ENCODE measurements at places on chromosomes 12 and 14.

DNA sequence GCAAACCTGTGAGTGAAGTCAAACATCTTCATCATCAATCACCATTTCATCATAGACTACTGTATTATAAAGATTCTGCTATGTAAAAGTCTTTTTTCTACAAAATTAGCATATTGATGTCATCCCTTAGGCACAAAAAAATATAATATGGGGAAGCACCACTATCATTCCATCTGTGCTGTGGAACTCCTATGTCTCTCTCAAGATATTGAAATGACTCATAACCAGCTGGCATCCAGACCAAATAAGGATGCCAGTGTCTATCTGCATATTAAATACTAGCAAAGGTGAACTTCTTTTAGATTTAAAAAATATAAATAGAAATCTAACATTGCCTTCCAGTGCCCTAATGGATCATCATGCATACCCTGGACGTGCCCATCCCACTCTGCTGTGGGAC, 17.9 kb upstream of the DCAF5 start:
- no peak for DNase-seq

DNA sequence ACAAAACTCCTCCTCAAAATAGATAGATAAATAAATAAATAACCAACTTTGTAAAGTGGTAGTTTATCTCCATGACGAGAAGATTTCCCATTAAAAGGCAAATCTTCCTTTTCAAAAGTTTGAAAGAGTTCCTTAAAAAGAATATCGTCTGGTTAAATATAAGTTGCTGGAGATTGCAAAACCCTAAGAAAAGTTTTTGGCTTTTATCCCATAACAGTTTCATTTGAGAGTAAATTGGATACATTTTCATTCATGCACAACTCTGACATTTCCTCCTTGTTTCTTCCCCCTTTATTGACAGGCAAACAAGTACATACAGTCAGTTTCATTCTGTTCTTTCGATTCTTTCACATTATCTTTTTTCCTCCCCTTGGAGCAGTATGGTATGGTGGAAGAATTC, 45.4 kb upstream of the BTG1 start:
- no peak for DNase-seq

DNA sequence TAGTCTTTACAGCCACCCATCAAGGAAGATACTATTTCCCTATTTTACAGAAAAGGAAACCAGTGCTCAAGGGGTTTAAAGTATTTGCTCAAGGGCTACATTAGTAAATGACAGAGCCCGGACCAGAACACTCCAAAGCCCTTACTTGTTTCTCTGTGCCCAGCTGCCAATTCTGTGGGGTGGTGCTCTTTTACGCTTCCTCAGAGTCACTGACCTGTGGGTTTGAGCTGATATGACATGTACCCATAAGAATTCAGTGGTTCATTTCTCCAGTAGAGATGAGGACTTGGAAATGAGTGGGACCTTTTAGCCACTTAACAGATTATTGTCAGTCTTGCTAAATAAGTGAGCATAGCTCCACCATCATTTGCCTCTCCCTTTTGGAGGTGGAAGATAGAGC, 37.4 kb upstream of the NKX2-8 start:
- DNase-seq: no peak

DNA sequence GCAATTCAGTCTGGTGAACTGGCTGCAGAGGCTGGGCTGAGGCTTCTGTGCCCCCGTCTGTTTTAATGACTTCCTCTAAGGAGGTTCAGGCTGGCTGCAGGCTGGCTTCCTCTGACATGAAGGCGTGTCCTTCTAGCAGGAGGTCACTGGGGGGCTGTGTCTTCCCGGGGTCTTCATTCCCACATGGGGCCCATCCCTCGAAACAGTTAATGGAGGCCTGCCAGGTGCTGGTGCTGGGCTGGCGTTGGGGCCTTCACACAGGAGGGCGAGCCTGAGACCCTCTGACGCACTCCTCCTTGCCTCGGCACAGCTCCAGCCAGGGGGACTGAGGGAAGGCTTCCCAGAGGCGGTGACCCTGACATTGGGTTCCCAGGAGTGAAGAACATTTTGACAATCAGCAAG, 57.7 kb upstream of the DLK1 start:
- no peak for DNase-seq

GRCh38 chr12:28190321-28191050, at the start of gene CCDC91:
CCDC91 (plus strand) TSS chr12:28190456; CDS start chr12:28257216, 66,760 bp downstream.
- DNase-seq: peak; percentile 90

- DNase-seq: peak; percentile 66
Measured at GRCh38 chr14:52918486-52918885, 32.4 kb downstream of the FERMT2 start.

- no peak for DNase-seq
Measured at GRCh38 chr14:29126361-29126760, 359.8 kb downstream of the FOXG1 start.

- DNase-seq: no peak
Measured at GRCh38 chr14:50808053-50808452, 22.9 kb downstream of the NIN start.

DNA sequence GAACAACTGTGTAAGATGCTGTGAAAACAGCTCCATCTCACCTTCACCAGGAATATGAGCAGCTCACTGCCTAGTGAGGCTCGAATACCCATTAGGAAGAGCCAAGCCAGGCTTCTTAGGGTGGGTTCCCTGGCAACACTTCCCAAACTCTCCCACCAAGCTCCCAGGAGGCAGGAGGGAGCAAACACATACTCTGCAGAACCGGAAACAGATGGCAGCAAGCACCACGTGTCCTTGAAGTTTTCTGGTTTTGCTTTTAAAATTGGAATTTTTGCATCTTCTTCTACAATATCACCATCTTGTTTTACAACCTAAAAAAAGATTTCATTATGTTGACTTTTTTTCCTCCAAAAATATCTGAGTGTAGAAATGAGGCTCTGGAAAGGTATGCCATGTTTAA, 186.7 kb downstream of the ZFP36L1 start:
- no peak for DNase-seq

DNA sequence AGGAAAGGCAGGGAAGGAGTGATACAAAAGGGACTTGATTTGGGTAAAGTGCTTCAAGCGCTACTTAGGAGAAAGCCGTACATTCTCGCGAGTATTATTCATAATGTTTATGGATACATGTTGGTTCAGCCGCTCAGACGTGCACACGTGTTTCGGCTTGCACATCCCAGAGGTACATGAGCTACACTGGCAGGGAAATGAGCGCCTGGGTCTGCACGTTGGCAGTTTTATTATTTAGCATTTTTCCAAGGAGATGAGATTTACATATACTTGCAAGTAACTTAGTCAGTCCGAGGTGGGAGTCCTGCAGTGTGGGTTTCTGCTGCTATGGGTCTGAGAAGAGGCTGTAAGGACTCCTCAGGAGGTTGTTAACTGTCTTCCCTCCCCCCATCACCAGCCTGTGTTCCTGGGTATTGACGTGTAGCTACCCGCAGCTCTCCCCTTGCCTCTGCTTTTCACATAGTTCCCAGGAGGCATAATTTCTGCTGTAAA, 1.5 kb downstream of the PRKCH start:
- DNase-seq: no peak

DNA sequence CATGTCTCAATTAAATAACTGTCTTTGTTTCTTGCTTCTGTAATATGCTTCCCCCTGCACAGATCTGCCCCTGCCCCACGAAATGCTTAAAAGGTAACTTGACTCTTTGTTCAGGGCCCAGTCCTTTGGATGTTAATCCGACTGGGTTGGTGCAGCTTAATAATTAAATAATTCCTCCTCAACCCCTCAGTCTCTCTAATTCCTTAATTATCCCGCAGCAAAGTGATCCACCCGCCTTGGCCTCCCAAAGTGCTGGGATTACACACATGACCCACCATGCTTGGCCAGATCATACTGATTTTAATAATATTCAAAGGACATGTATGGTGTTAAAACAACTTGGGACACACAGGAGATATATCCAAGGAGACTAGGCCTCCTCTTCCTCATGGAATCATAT, 18.2 kb upstream of the ANAPC7 start:
- no peak for DNase-seq

GRCh38 chr14:24843494-24843893, 206.5 kb downstream of the STXBP6 start:
- DNase-seq: no peak

DNA sequence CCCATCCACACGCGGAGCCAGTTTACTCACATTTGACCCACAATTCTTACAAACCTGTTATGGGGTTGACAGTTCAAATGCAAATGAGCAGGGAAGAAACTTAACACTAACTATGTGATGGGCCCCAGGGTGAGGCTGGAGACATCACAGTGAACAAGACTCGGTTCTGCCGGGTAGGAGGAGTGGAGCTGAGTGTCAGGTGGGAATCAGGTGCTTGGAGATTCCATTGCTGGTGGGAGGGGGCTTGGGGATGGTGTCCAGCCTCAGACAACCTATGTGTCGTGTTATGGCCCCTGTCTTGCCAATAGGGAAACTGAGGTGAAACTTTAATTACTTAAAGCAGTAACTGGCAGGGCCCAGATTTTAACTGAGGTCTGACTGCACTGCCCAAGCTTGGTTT, 41.9 kb downstream of the BEGAIN start:
- no peak for DNase-seq

DNA sequence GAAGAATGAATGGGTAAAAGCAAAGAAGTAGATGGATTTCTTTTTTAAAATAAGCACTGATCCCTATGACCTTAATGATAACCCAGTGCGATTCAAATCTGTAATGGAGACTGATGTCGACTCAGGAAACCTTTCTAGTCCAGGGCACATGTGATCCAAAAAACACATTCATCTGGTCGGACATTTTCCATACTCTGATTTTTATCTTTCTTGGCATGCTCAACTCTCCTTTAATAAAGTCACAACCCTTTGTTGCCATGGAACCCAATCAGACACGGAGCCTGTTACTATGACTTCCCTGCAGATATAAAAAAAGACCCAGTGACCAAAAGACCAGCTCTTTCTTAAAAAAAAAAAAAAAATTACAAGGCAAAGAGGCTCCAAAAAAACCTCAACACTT, 27.9 kb downstream of the TMCC3 start:
- no peak for DNase-seq

GRCh38 chr12:108559748-108560147, 1.2 kb downstream of the SART3 start:
- no peak for DNase-seq

DNA sequence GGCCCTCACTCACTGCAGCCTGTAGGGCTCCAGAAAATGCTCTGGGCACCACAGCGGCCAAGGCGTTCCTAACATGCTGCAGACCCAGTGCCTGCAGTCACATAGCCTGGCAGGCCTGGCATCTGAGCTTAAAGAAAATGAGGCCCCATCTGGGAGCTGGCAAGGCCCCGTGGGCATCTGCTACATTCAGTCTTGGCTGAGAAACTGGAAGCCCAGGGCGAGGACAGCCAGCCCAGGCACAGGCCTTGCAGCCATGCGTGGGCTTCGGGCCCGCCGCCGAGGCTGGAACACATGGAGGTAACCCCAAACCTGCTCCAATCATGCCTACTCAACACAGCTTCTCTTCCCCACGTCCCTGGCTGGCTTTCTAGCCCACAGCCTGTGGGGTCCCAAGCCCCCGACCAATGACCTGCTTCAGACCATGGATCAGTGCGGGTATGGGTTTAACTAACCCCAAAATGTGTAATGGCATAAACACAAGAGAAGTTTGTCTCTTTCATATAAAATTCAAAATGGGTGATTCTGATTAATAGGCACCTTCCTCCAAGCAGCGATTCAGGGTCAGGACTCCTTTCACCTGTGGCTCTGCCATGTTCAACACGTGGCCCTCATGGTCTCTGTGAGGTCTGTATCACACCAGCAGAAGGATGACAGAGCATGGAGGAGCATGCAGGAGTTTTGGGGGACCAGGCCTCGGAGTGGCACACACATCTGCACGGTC, 6.4 kb downstream of the NGB start:
- DNase-seq: no peak

- no peak for DNase-seq
Measured at GRCh38 chr12:466039-466438, 6.3 kb downstream of the B4GALNT3 start.

- no peak for DNase-seq
Measured at GRCh38 chr12:115632308-115632707, 645.2 kb downstream of the MED13L start.
